ENCODE measurements at places on chromosomes 3 and 15.
A peak's percentile ranks its signal among the peaks of the same experiment; 100 is the strongest.

DNA sequence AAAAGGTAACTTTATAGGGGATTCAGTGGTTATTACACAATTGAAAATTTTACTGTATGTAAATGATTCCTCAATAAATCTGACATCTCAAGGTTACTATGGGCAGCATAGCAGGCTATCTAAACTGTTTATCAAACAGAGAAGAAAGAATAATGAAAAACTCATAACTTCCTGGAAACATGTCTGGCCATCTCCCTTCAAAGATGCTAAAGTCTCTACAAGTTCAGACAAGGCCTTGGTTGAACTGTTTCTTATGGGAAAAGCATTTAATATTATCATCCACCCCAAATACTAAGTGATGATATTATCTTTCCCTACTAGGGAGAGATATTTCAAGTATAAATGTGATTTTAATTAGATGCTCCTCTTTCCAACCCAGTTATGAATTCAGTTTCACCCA lies 114.9 kb downstream of the ARRDC4 start:
- DNase-seq: no peak

- DNase-seq: peak; percentile 9
These were observed 114.3 kb upstream of the MEF2A start for GRCh38 chr15:99451484-99451883.

DNA sequence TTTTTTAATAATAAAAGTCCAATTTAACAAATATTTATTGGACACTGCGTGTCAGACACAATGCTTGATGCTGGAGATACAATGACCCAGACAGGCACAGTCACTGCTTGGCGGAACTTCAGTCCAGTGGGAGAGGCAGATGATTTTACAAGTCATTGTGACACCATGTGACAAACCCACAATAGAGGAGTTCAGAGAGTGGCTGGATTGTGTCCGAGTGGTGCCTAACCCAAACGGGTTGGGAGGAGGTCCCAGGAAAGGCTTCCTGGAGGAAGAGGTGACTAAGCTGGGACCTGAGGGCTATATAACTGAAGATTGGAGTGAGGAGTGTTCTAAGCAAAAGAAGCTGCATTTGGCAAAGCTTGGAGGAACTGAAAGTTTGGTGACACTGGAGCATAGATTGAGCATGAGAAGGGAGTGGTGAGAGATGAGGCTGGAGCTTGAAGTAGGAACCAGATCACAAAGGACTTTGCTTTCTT lies 41.4 kb downstream of the CRTC3 start:
- peak; percentile 25 for DNase-seq

GRCh38 chr3:99708207-99708745 lies 69.9 kb downstream of the COL8A1 start:
- no peak for DNase-seq
